Skin of body (tissue), 3 donors: ENCODE measurements at places on chromosomes 1 and 21. TPM values are rescaled to one million over a fixed set of nuclear protein-coding genes. Genes with fewer than 3 reads are reported as not detected.

The AADACL3 gene
- total RNA-seq: 6.1 TPM

The CA6 gene
- total RNA-seq: 4.8 TPM

The ARHGAP30 gene
- 7.9 TPM for total RNA-seq

The COX20 gene
- total RNA-seq: 18.7 TPM

The SLC30A2 gene
- total RNA-seq: 0.30 TPM

The LELP1 gene
- total RNA-seq: not detected

The CFHR3 gene
- 0.39 TPM for total RNA-seq

The LCE1E gene
- total RNA-seq: 0.59 TPM

The MROH7 gene
- total RNA-seq: 2.4 TPM

DNA sequence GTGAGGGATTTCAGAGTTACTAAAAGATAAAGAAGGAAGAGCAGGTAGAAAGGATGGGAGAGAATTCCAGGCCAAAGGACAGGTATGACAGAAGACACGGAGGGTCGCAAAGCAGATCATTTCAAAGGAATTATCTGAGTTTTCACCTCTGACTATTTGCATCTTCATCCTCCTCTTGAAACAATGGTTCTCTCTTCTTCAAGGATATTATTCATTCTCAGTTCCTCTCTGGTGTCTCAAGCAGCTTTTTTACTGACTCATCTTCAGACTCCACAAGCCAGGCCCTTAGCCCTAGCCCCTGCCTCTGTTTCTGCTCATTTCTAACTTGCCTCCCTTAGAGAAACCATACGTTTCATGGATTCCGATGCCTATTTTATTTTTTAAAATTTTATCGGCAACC lies 15.0 kb downstream of the DDX59 start:
- DNase-seq: no peak

DNA sequence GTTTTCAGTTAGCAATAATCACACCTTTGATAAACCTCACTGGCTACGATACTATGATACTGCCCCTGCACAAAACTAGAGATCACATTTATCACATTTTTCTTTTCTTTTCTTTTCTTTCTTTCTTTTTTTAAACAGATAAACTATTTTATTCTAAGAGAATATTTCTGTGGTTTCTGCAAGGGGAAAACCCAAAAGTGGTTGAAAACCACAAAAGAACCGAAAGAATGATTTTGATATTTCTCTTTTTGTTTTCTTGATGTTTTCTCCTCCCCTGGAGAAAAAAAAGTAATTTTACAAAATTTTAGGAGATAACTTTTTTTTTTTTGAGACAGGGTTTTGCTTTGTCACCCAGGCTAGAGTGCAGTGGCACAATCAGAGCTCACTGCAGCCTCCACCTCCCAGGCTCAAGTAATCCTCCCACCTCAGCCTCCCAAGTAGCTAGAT lies 18.4 kb upstream of the FRRS1 start:
- DNase-seq: no peak

- peak; percentile 92 for DNase-seq
Measured at GRCh38 chr21:45470773-45471524, 66.0 kb downstream of the COL18A1 start.

GRCh38 chr1:2526824-2527555 lies 594 bp upstream of the PANK4 start:
- DNase-seq: peak; percentile 52

DNA sequence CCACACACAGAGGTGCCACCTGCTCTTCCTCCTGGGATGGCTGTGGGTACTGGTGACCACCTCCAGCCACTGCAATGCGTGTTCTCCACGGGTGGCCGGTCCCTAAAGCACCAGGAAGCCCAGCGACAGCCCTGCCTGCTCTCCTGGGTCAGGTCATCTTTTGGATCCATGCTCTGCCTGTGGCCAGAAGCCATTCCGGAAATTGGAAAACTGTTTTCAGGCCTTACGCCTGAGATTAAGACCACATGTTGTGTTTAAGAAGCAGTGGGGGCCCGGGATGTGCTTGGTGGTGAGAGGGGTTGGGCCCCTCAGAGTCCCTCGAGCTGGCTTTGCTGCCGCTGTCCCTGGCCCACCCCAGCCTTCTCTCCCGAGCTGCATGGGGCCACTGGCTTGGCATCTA lies 150.8 kb downstream of the PEX14 start:
- peak; percentile 69 for DNase-seq

DNA sequence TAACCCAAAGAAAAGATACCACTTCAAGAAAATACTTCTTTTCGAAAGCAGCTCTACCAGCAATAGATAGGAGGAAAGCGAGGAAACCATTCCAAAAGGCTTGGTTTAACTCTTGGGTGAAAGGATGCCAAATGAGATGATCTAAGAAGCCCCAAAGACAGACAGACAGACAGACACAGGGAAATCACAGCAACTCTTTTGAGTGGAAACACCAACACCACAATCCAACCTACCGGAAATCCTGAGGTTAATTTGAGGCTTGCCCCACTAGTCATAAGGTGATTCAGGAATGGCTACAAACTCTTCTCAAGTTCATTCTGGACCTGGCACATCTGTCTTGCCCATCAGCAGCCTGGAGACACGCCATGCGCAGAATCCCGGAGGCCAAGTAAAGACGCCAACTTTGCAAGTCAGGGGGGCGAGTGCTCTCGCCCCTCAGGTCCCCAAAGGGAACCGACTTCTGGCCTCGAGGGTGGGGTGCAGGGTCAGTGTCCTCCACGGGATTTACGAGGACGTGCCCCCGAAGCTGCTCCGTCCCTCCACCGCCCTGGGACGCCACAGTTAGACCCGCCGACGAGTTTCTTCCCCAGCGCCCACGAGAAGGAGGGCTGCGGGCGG lies 778 bp downstream of the EVI5 start:
- peak; percentile 48 for DNase-seq

- DNase-seq: no peak
Measured at GRCh38 chr1:119634016-119634415, 14.1 kb downstream of the ZNF697 start.

- DNase-seq: no peak
Measured at GRCh38 chr21:31284797-31285397, 59.2 kb downstream of the TIAM1 start.

GRCh38 chr1:84291882-84292655 lies 9.4 kb upstream of the SAMD13 start:
- no peak for DNase-seq

DNA sequence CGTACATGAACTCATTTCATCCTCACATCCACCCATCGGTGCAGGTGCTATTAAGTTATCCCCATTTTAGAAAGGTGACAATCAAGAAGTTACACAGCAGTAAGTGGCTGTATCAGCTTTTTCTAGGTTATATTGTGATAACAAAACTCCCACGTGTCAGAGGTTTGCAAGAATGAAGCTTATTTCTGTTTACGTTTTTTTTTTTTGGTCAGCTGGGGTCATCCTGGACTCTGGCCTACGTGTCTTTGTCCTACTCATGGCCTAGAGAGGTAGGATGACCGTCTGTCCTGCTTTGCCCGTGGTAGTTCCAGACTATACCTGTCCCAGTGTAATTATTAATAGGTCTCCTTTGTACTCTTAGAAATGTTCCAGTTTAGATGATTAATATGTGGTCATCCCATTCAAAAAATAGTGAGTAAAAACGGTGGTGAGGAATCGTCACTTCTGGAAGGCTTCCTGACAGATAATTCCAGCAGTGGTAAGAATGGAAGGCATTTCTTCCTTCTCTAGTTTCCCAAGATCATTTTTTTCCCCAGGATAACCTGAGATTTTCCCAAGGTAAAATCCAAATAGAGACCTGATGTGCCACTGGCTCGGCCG lies 64.2 kb upstream of the KIF26B start:
- no peak for DNase-seq

GRCh38 chr1:109881906-109882287 lies 28.8 kb upstream of the CSF1 start:
- DNase-seq: no peak

- DNase-seq: no peak
Measured at GRCh38 chr1:906600-907420, 16.9 kb upstream of the SAMD11 start.

DNA sequence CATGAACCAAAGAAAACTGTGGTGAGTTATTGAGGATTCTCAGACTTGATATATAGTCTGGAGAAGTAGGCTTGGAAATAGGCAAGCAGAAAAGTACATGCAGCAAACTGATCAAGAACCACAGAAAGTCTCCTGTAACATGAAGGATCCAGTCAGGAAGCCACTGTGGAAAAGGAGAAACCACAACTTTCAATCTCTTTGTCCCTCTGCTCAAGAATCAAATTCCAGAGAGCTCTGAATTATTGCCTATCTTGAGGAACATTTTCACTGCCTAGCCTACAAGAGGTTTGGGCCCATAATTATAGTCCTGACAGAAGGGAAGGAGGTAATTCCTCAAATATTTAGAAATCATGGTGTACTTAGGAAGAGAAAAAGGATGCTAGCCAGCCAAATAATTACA lies 43.0 kb upstream of the ADAMTS1 start:
- DNase-seq: no peak

DNA sequence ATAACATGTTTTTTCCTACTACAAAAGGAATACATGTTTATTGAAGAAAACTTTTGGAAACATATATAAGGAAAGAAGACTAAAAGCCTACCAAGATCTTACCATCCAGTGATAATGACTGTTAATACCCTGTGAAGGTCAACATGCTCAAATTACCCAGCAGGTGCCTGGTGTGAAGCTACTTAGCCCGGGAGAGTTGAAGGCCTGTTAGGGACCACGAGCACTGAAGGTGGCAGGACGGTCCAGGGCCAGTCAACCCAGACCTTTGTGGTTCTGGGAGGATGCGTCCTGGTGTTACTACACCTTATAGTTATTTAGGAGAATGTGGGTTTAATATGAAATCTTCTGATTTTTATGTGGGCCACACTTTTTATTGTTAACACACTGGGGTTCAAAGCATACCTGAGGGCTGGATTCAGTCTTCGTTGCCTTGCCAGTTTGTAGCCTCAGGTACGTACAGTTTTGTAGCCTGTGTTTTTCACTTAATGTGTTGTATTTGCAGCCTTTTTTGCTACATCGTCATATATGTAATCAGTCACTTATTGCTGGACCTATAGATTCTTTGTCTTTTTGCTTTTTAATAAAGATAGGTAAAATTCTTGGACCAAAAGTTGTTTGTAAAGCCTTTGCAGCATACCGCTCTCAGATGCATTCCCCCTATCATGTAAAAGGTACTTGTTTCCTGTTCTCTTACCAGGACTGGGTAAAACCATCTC lies 9.8 kb downstream of the ITSN1 start:
- DNase-seq: no peak

DNA sequence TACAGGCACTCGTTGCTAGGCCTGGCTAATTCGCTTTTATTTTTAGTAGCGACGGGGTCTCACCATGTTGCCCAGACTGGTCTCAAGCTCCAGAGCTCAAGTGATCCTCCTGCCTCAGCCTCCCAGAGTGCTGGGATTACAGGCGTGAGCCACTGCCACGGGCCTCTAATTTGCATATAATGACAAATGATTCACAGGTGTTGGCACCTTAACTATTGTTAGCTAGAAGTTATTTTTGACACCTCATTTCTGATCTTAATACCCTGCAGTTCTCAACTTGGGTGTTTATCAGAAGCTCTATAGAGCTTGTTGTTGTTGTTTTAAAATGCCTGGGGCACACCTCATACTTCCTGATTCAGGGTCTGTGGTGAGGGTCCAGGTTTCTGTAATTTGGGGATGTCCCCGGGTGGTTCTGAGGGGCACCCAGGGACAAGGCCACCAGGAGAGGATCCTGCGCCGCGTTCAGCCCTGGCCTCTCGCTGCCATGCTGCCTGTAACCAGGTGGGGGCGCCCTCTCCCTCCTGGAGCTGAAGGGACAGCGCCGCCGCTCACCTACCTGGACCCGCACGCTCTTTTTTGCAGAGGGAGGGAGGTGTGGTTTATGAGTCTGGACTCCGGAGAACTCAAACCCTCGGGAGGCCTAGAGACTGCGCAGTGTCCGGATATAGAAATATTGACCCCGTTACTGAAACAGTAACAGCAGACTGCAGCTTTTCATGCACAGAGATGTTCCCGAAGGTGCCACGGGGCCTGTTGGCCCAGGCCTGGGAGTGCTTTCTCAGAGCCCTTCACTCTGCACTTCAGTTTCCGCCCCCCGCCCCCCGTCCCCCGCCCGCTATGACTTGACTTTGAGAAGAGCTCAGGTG lies 23.0 kb upstream of the NEK2 start:
- DNase-seq: no peak

DNA sequence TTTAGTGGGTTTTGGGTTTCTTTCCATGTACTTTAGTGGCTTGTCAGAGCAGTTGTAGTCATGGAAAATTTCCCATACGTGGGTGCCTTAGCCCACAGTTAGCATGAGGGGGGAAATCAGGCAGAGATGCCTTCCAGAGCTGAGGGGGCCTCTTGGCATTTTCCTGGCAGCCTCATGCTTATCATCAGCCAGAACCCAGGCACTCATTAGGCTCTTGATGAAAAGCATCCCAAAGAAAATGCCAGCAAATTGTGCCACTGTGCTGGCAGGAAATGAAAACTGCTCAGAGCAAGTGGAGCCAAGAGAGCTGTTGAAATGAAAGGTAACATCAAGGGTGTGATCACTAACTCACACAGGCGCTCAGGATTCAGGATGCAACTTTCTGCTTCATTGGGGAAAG lies 128.0 kb downstream of the TNNI3K start:
- no peak for DNase-seq

DNA sequence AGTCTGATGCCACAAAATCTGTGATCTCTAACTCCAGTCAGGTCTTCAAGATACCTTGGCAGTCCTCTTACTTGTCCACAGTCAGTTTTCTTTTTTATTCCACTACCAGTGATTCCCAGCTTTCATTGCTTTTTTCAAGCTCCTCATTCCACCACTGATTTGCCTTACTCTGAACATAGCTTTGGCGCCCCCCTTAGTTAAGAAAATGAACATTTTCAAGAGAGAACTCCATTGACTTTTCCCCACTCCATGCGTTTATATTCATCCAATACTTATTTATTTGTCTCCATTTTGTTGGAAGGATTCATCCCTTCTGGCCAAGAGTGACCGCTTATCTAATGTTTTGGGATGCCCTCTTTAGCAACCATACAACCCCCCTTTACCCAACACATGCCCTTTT lies 33.9 kb upstream of the IPO9 start:
- no peak for DNase-seq

- no peak for DNase-seq
Measured at GRCh38 chr1:187261637-187262036, 432.9 kb downstream of the PLA2G4A start.

DNA sequence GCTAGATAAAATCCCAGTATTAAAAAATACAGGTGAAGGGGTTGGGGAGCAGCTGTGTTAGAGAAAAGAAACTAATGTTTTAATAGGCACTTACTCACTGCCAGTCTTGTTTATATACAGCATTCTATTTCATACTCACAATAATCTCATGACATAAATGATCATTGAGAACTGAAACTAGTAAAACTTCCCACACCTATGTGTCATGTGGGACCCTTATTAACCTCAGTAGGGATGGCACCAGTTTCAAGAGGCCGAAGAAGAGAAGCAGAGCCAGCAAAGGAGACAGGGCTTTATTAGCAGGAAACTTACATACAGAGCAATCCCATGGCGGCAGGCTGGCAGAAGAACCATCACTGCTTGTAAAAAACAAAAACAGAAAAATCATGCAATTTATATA lies 48.8 kb upstream of the KCNH1 start:
- DNase-seq: no peak

- DNase-seq: no peak
Measured at GRCh38 chr1:183941001-183941400, 96.5 kb downstream of the COLGALT2 start.
